ENCODE measurements at places on chromosomes 13 and 19. TPM values are rescaled to one million over a fixed set of nuclear protein-coding genes. Genes with fewer than 3 reads are reported as not detected.

DNA sequence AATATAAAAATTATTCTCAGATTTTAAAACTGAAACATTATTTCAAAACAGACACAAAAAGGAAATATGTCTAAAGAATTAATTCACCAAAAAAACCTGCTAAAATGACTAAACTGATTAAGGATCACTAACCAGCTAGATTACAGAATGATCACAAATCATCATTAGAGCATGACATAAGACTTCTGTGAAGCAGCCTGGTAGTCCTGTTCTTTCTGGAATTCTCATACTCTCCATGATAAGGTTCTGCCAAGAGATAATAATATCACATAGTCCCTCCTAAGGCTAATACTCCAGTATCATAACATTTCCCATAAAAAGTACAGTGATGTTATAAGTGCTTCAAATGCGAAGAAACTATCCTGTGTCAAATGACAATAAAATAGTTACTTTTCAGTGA, 1814.9 kb downstream of the SLITRK5 start:
- no peak overlapping the region for H3K27ac ChIP-seq
- H3K4me3 ChIP-seq: no peak overlapping the region
- H3K36me3 ChIP-seq: no peaks in the 10 kb centered on the region
- H3K27me3 ChIP-seq: no peaks in the 10 kb centered on the region
- H3K4me1 ChIP-seq: no peaks in the 10 kb centered on the region
- DNase-seq: no peak

MEIOSIN gene
- not detected for total RNA-seq

MTMR6 gene
- total RNA-seq: 14.8 TPM

GRCh38 chr19:16207490-16208025, 9.8 kb downstream of the AP1M1 start:
- no peak for DNase-seq
- no peak overlapping the region for H3K4me3 ChIP-seq
- H3K4me1 ChIP-seq: peaks cover 2% of the 10 kb centered on the region
- no peak overlapping the region for H3K27ac ChIP-seq
- H3K36me3 ChIP-seq: no peaks in the 10 kb centered on the region
- no peaks in the 10 kb centered on the region for H3K27me3 ChIP-seq

DNA sequence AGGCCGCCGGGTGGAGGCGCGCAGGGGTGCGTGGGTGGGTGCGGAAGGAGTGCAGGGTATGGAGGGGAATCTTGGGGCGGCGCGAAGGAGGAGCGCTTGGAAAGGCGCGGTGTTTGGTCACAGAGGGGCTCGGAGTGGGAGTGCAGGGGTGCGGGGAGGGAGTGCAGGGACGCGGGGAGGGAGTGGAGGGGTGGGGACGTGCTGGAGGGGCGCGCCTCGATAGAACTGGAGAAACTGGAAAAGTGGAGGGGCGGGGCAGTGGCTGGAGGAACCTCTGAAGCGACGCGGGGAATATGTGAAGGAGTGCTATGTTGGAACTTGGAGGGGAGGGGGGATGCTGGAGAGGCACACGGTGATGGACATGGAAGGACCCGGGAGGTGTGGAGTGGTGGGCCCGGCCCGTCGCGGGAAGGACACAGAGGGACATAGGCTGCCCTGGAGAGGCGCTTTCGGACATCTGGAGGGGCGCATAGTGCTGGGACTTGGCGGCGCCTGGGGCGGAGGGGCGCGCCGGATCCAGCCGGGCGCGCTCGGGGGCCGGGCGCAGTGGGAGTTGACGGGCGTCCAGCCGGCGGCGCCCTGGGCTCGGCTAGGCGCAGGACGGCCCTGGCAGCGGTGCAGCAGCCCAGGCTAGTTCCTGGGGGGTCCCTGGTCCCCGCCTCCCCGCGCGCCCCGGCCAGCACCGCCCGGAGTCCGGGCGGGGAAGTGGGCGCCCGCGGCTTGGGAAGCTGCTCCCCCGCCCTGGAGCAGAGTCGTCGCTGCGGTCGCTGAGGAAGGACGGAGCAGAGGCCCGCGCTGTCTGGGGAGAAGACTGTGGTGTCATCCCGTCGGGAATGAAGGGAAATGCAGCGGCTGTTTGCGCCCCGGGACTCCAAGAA, 20.8 kb upstream of the SGCG start:
- no peak overlapping the region for H3K4me3 ChIP-seq
- H3K36me3 ChIP-seq: no peaks in the 10 kb centered on the region
- H3K27ac ChIP-seq: no peak overlapping the region
- no peaks in the 10 kb centered on the region for H3K4me1 ChIP-seq
- no peaks in the 10 kb centered on the region for H3K27me3 ChIP-seq
- no peak for DNase-seq
